CD4-positive, alpha-beta memory T cell (primary cell): ENCODE measurements at places on chromosomes 1 and 21.

DNA sequence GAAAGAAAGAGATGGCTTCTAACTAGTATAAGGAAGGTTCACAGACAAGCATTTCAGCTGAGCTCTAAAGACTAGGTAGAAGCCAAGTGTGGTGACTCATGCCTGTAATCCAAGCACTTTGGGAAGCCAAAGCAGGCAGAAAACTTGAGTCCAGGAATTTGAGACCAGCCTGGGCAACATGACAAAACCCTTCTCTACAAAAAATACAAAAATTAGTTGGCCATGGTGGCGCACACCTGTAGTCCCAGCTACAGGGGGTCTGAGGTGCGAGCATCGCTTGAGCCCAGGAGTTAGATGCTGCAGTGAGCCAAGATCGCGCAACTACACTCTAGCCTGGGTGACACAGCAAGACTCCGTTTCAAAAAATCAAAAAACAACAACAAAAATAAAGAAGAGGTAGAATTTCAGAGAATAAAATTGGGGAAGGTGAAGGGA is 27.8 kb downstream of the FBXO42 start:
- no peak for DNase-seq

DNA sequence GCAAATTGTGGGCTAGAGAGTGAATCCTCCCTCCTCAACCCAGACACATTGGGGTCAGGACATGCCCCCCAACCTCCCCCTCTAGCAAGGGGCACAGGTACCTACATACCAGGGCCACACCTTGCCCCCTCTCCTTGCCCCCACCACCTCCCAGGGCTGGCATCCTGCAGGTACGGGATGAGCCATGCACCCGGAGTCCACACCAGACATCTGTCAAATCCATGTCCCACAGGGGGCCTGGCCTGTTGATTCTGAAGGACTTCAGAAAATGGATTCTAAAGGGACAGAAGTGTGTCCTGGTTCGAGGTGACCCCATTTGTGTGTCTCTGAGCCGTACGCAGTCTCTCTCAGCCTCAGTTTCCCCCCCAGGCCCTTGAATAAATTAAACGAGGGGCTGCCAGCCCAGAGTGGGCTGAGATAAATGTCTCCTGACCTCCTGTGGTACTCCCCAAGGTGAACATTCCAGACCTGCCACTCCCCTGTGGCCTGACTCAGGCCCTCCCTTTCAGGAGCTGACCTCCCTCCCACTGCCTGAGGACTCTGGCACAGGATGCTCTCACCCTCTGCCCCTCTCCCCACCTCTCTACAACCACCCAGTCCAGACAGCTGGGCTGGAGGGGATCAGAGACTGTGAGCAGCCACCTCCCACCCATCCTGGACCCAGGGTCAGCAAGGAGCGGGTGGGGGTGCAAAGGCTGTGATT is 94.5 kb downstream of the EPHB2 start:
- DNase-seq: no peak

DNA sequence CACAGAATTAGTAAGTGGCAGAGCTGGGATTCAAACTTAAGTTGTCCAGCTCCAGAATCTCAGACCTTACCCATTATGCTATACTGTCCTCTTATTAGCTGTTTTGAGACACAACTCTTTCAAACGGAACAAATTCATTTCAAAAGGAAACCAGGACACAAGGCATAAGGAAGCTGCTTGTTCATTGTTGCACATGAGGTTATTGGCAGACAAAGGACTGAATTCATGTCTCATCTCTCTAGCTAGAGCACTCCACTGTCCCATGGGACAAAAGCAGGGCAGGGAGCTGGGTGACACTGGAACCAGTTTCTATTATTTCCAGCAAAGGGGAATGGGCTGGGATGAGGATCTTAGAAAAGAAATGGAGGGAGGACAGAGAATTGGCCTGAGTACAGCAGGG is 26.4 kb downstream of the CHI3L2 start:
- no peak for DNase-seq

DNA sequence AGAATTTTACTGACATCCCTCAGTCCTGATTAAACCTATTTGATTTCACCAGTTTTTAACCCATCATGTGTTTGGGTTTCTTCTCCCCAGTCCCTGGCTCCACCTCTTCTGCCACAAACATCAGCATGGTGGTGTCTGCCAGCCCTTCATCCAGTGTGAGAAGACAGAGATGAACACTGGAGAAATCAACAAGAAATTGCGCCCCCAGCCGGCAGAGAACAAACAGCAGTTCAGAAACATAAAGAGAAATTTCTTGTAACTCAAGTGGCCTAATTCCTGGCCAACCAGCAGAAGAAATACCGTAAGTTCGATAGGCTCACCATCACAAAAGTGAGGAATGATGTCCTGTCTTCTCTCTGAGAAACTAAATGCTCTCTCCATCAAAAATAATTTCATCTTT is 18.3 kb downstream of the S100A11 start:
- no peak for DNase-seq

DNA sequence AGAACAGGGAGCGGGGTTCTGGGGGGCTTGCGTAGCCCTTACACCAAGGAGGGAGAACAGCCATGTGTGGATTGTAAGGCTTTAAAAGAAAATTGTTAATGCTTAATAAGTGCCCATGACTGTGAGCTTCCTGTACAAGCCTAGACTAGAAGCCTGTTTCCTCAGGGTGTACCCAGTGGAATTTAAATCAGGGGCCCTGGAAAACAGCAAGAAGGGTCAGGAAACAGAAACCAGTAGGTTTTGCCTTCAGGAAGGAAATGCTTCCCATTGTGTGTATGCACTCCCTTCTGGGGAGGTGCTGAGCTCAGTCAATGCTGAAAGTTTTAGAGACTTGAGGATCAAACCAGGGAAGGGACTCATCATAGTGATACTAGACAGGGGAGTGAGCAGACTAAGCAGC is 12.7 kb downstream of the UTP11 start:
- no peak for DNase-seq

- DNase-seq: no peak
These were observed 30.0 kb upstream of the SSX2IP start for GRCh38 chr1:84720221-84720780.

DNA sequence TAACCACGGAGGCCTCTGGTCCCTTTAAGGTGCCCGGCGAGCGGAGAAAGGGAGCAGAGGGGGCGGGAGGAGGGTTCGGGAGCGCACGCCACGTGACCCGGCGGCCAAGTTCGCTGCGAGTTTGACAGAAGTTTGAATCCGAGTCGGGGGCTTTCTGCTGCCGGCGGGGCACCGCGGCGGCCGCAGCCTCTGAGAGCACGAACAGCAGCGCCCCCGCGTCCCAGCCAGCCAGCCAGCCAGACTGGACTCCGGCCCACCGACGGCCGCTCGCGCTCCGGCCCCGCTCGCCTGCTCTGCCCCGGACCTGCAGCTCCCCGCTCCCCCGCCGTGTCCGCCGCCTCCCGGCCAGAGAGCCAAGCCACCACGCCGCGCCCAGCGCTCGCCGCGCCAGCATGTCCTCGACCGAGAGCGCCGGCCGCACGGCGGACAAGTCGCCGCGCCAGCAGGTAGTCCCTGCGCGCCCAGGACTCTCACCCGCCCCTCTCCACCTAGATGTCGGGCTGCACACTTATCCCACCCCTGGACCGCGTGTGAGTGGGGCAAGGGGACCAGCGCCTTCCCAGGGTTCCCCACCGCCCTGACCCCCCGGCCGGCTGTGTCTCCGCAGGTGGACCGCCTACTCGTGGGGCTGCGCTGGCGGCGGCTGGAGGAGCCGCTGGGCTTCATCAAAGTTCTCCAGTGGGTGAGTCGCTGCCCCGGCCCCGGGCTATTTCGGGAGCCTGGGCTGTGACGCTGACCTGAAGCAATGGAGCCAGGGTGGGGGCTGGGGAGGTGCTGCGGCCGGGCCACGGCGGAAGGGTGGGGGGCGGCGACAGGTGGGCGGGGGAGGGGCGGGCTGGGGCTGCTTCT is at the start of gene SYPL2:
Gene SYPL2, plus strand, starts transcription at position 95 of the 849 bp plus-strand sequence. Its CDS starts 298 bp downstream, at position 393.
- DNase-seq: no peak

DNA sequence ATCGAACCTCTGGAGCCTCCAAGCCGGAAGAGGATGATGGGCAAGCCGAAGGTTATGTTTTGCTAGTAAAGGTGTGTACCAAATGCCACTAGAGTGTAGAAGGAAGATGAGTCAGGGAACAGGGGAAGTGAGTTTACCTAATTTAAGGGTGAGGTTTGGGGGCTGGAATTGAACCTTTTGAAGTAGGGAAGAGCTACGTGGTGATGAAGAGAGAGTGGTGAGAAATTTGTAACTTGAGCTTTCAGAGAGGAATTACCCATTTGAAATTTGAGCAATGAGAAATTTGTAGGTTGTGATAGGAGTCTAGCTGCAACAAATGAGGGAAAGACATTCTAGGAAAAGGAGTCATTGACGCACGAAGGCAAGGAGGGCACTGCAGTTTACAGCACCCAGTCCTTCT is 70.0 kb upstream of the TENT5C start:
- no peak for DNase-seq

- no peak for DNase-seq
These were observed 254.9 kb downstream of the RHOU start for GRCh38 chr1:228989992-228990827.

GRCh38 chr1:51063121-51063520 is 38.9 kb upstream of the C1orf185 start:
- DNase-seq: no peak

DNA sequence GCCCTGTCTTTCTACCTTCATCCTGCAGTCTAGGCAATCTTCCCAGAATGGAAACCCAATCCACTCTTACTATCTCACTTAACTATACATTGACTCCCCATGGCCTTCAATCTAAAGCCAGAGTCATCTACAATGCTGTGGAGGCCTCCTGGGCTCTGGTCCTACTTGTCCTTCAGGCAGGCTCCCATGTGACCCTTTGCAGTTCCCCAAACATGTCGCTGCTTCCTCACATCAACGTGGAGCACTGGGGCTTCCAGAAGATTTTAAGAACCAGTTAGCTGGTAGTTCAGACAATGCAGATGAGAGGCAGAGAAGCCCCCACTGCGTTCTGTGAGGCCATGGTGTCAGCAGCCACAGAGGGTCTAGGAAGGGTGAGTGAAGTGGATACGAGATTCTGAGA is 18.6 kb downstream of the LYPD8 start:
- no peak for DNase-seq

DNA sequence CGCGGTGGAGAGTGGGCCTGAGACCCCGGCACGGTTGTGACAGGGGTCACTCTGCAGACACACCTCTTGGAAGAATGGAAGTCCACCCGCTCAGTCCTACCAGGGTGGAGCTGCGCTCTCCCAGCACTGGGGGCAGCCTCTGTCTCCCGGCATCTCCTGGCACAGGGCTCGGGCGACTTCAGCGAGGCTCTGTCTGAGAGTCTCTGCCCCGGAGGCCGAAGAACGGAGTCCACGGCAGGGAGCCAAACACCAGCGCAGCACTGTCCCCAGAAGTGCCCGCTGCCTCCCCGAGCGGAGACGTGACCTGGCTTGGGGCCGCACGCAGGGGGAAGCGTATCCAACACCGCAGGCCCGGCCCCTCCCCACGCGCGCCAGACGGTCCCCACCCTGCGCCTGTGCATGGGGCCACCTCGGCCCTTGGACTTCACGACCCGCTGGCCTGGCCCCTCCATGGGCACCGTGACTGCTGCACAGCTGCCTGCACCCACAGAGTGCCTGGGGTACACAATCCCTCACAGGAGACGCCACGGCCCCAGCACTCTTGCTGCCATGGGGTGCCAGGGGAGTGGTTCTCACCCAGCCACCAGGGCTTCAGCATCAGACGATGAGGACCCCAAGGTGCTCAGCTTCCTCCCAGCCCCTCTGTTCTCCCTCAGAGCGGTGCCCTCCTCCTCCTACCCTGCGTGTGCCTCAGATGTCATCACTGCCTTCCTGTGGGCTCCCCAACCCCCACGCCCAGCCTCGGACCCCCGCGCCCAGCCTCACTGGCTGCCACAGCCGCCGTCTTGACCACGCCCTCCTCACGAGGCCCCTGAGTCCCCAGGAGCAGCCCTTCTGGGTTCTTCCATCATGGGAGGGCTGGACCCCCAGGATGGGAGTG is 14.9 kb upstream of the RNF223 start:
- no peak for DNase-seq

DNA sequence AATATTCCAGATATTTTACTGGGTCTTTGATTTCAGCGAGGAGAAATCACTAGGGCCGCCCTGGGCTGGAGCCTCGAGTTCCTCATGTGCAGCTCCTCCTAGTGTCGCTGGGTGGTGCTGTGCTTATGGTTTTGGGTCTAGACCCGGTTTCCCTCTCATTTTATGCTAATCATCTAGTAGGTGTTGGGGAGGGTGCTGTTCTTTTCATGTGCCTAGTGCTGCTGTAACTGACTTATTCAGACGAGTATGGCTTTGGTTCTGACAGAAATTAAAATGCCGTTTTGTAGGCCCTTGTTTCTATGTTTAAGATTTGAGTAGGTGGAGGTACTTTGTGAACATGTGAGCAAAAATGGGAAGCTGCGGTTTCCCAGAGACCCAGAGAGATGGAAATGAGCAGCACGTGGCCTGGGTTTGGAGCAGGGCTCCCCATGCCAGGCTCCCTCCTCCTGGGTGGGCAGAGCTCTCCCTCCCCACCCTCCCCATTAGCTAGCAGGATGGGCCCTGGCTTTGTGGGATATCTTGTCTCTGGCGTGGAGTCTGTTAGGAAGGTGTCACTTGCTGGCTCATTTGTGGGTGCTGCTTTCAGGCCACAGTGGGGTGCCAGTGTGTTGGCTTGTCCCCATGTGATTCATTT is 74.0 kb upstream of the GPR88 start:
- DNase-seq: peak; percentile 50

DNA sequence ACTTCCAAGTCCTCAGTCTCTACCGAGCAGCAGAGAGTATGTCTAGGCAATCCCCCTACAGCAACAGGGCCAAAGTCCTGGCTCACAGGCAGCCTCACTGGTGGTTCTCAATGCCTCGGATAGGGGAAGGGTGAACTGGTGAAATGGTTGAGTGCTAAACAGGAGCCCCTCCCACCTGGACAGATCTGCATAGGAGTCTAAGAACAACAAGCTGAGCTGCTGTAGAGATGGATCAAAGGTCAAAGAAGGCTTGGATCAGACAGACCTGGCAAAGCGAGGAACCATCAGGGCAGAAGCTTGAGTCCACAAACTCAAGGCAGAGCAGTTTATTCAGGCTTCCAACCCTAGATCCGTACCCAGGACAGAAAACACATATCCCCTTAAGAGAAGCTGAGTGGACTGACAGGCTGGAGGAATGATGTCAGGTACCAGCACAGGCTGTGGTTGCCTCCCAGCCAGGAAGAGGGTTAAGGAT is 31.8 kb downstream of the RABIF start:
- DNase-seq: no peak

DNA sequence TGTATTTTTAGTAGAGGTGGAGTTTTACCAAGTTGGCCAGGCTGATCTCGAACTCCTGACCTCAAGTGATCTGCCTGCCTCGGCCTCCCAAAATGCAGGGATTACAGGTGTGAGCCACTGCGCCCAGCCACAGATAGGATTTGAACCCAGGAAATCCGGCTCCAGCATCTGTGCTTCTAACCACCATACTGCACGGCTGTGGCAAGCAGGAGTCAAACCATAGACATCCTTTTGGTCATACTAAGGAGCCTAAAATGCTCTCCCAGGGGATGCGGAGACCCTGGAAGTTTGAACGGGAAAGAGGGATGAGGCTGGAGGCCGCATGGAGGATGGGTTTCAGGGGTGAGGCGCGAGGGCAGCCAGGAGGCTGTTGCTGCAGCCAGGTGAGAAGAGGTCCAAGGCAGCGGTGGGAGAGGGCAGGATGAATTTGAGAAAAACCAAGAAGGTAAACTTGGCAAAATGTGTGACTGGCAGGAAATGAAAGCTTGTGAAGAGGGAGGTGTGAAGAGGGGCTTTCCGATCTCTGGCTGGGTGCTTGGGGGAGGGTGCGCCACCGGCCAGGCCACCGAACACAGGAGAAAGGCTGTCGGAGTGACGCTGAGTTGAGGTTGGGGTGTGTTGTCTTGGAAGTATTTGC is 24.0 kb upstream of the CDK18 start:
- DNase-seq: peak; percentile 73

GRCh38 chr1:2156866-2157265 is 37.7 kb downstream of the FAAP20 start:
- no peak for DNase-seq
